ENCODE measurements at places on chromosomes 7 and 10. TPM values are rescaled to one million over a fixed set of nuclear protein-coding genes. Genes with fewer than 3 reads are reported as not detected.

- DNase-seq, result no peak
Observed at GRCh38 chr7:30145426-30145970, 10.7 kb downstream of the MTURN start.

DNA sequence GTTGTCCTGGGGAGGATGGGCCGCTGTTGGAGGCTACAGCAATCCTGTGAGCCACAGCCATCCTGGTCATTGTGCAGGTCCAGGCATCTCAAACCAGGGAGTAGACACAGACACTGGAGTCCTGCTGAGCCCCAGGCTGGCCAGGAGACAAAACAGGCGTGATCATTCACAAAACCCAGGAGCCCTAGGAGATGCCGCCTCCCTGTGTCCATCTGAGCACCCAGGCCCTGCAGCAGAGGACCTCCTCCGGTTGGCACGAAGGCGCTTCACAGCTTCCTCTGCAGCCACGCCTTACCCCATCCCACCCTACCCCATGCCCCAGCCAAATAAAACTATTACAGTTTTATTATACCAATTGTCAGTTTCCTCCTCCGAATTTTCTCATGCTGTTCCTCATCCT lies 183.6 kb downstream of the PLXNA4 start:
- DNase-seq, result no peak

DNA sequence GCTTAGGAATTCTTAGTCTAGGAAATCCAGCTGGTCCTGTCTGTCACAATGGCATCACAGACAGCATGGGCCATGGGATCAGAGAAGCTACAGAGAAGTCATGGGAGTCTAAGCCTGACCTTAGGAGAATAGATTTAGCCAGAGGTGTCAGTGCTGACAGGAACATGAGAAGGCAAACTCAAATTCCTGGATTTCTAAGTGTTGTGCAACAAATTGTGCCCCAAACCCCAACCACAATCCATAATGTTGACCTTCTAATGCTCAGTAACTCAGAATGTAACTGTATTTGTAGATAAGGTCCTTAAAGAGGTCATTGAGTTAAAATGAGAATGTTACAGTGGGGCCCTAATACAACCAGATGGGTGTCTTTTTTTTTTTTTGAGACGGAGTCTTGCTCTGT lies 95.9 kb upstream of the RHOBTB1 start:
- no peak for DNase-seq

DNA sequence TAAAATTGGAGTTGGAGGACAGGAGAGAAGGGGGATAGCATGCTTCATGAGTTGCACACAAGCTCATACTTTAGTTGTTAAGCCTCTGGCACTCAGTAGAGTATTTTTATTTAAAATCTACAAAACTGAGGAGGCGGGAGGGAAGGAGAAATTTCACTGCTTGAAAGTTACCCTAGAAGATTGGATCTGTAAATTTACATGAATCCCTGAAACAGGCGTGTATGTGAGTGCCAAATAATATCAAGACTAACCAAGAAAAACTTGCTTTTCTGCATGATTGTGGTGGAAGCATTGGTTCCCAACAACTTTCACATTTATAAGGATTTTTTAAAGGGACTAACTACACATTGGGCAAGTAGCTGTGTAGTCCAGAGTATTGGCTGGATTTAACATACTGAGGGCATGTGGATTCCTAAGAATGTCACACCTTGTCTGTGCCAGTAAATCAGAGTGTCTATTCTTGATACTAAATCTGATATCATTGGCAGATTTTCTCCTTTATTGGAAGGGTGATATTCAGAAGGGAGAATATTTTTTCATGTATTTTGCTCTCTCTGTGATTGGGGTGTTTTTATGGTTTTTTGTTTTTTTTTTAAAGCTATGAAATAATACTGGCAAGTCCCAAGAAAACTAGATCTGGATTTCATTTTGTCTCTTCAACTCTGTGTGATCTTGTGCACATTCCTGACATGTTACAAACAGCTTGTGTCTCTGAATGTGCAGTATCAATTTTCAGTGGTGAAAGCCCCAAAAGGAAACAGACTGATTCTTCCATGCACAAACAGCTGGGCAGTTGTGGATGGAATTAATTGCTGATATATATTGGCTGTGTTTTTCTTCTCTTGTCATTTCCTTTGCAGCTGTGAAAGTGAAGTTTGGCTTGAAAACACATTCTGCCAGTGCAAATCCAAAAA lies 67.2 kb downstream of the ADD3 start:
- DNase-seq, result no peak

DNA sequence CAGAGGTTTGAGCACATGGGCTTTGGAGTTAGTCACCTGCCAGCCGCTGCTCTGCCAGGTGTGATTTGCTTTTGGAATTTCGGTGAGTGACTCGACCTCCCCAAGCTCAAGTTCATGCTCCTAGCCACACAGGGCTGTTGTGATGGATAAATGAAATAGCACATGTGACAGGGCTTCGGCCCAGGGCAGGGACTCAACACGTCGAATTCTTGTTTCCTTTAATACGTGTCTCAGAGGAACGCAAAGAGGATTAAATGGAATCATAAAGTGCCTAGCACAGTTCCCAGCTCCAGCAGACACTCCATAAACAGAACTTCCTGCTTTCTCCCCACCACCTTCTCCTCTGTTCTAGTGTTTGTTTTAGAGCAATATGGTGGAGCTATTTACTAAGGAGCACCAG lies 88.3 kb upstream of the CHST15 start:
- no peak for DNase-seq

GRCh38 chr7:151490456-151491105 lies 29.1 kb downstream of the RHEB start:
- no peak for DNase-seq

- DNase-seq, result no peak
Observed at GRCh38 chr10:5453749-5454489, 41.6 kb downstream of the NET1 start.

DNA sequence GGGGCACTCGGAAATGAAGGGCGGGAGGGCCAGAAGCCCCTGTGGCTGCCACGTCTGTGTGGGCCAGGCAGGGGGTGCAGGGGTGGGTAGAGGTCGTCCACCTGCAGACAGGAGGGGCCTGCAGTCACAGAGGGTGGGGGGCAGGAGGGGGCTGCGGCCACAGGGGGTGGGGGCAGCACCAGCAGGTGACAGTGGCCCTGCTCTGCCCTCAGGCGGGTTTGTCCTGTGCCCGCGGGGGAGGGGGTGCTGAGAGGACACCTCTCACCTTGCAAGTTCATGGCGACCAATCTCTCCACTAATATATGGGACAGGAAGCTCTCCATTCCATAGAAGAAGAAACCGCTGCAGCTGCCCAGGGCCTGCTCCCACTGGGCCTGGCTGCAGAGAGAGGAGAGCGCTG lies 26.6 kb upstream of the NKX6-2 start:
- no peak for DNase-seq

DNA sequence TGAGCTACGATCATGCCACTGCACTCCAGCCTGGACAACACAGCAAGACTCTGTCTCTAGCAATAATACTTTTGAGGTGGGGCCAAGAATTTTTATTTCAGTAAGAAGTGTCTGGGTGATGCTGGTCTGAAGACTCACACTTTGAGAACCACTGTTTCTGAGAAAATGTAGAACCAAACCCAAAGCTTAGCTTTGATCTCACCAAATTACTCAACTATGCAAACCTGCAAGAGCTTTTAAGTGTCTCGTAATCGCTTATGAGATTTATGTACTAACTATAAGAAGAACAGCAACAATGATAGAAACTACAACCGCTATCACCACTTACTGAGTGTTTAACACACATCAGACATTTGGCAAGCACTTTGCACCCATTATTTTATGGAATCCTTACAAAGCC lies 29.5 kb downstream of the APBB1IP start:
- DNase-seq, result no peak

DNA sequence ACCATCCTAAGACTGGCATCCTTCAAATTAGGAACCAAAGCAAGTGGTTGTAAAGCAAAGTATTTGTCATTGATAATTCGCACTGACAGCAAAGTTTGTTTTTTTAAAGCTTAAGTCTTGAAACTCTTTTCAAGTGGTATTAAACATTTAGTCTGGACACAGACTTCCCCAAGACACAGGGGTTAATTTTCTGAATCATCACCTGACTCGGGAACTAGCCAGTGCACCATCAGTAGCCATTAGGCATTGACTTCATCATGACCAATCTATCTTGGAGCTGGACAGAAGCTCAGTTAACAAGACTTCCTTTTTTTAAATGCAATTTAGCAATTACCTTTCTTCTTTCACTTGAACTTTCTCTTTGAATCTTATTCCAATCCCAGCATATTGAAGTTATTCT lies 210.6 kb downstream of the ZNF365 start:
- no peak for DNase-seq

DNA sequence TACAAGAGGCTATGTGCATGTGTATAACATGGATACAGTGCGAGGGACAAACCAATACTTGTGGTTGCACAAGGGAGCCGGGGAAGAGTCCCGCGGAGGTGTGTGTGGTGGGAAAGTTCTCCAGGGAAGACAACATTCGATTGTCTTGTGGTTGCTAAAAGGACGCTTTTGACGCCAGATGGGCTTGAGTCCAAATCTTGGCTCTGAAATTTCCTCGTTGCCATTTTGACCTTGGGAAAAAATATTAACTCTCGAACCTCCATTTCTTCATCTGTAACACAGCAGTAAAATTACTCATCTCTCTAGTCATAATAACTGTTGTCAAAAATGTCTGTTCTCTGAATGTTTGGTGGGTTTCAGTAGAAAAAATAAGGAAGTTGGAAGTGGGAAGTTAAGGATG lies 16.5 kb downstream of the PLXDC2 start:
- DNase-seq, result no peak

DNA sequence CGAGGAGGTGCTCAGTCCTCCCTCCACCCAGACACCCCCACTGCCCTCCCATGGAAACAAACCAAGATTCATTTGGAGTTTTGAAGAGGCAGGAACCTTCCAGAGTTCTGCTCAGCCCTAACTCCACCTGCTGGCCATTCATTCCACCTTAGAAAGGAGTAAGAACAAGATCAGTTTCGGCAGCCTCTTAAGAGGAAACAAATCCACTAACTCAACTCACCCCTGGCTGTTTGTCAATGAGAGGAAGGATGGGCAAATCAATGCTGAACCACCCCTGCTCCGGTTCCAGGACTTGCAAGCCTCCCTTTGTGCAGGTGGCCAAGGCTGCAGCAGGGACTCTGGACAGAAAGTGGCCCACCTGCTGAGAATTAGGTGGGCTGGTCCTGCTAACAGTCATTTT lies 26.2 kb downstream of the CCDC3 start:
- DNase-seq, result no peak

The PLXNA4 gene
- 4.5 TPM for total RNA-seq

The FAM149B1 gene
- total RNA-seq, result 20.3 TPM

The KEL gene
- total RNA-seq, result 0.22 TPM

The KIAA1217 gene
- not detected for total RNA-seq

The MMRN2 gene
- total RNA-seq, result 0.50 TPM

The CFAP46 gene
- total RNA-seq, result not detected
